ENCODE measurements at places on chromosomes 5 and 9. TPM values are rescaled to one million over a fixed set of nuclear protein-coding genes. Genes with fewer than 3 reads are reported as not detected.

Gene KIF3A
- total RNA-seq: 11.5 TPM

- DNase-seq: no peak
Measured at GRCh38 chr5:141172381-141173204, at the start of gene PCDHB7. TSS of gene PCDHB7 (plus strand) at chr5:141172644. CDS start at chr5:141172836, 192 bp downstream.

GRCh38 chr9:136204838-136205706 lies at the start of gene LHX3:
TSS of gene LHX3 (minus strand) at chr9:136205128. CDS start at chr9:136205012, 116 bp downstream.
- DNase-seq: no peak

- no peak for DNase-seq
Measured at GRCh38 chr9:90022474-90022873, 417.7 kb downstream of the GADD45G start.

DNA sequence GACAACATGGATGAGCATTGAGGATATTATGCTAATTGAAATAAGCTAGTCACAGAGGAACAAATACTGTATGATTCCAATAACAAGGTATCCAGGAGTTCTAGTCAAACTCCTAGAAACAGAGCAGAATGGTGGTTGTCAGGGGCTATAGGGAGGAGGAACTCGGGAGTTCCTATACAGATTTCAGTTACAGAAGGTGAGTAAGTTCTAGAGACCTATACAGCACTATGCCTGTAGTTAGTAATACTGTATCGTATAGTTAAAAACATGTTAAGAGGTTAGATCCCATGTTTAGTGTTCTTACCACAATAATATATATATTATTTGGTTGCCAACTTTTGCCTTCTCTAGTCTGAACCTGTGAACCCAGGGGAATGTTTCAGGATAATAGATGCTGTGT lies 7.9 kb upstream of the OXCT1 start:
- no peak for DNase-seq

DNA sequence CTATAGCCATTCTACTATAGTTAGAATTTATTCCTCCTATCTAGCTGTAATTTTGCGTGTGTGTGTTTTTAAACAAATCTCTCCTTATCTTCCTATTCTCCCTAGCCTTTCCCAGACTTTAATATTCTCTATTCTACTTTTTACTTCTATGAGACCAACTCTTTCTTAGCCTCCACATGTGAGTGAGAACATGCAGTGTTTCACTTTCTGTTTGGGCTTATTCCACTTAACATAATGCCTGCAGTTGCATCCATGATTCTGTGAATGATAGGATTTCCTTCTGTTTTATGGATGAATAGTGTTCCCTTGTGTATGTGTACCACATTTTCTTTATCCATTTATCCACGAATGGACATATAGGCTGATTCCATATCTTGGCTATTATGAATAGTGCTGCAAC lies 192.3 kb upstream of the TLX3 start:
- DNase-seq: no peak

Gene OR1J4
- not detected for total RNA-seq

DNA sequence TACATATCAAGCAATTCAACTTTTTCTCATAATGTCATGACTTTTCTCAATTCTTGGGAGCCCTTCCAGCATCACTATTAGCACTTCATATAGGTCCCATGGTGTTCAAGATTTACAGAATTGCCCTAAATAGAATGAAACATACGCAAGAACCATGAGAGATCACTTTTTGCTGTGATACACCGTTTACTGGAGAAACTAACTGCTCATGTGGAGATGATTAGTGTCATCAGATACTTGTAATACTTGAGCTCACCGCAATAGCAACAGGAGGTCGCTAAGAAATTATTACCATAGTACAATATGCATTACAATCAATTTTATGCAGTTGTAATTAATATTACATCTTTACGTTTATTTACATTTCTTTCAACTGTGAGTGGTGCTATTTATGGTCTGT lies 4.8 kb upstream of the PCSK5 start:
- DNase-seq: no peak

Data from H1 (cell line).